Activated T-helper 2 cell treated with anti-CD3 and anti-CD28 coated beads, Interferon-gamma antibody, Interleukin-2, Interleukin-4, amounts not matched to agents 10 μg/mL and 5 μg/mL and 100 μg/mL, durations not matched to agents 14 hours and 24 hours and 36 hours (primary cell): ENCODE measurements at places on chromosomes 5 and 9.
A peak's percentile ranks its signal among the peaks of the same experiment; 100 is the strongest.

DNA sequence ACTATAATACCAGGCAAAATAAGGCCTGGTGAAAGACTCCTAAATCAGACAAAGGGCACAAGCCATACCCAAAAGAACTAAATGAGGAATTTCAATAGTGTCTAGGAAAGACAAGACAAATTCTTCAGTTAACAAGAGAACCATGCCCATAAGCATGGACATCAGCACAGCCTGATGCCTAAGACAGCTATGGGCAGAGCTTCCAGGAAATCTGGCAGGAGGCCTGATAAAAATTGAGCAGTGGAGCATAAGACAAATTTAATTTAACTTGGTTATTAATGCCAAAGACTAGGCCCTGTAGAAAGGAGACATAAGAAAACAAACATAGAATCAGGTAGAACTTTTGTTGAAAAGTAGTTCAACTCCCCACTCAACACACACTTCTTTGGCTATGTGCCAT, 17.3 kb downstream of the KLHL3 start:
- no peak for DNase-seq

DNA sequence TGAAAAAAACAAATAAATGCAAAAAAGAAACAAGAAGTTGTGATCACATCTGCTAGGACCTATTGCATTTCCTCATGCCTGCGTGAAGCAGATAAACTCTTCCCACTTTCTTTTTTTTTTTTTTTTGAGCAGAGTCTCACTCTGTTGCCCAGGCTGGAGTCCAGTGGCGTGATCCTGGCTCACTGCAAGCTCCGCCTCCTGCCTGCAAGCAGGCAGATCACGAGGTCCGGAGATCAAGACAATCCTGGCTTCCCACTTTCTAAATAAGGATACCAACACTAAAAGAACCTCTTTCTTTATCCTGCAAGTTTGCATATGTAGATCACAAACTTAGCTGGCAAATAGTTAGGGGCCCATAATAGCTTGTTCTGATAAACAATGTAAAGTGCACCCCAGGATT, 128.6 kb downstream of the ASTN2 start:
- no peak for DNase-seq

- no peak for DNase-seq
Observed at GRCh38 chr5:7902666-7903625, 34.0 kb downstream of the MTRR start.

DNA sequence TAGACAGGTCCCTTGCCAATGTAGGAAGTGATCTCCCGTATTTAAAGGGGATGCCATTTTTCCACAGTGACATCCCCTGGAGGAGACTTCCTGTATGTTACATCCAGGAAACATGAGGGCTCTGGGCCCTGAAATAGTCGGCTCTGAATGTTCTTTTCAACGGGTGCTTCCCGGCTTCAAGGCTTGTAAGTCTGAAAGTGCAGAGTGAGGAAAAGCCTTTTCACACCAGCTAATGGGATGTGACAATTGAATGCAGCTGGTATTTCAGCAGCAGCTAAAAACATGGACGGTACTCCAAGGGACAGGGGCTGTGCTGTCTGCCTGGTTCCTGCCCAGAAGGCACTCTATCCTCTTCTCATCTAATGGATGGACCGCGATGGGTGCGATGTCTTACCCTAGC, 1.4 kb downstream of the IL9 start:
- no peak for DNase-seq

DNA sequence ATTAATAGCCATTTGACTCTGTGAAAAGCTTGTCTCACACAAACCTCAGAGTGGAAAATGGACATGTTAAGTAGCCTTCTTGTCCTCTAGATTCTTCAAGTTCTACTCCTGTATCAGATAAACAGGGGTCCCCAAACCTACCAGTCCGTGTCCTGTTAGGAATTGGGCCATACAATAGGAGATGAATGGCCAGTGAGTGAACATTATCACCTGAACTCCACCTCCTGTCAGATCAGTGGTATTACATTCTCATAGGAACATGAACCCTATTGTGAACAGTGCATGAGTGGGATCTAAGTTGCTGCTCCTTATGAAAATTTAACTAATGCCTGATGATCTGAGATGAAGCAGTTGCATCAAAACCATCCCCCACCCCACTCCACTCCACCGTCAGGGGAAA, 136.3 kb downstream of the TMEM232 start:
- DNase-seq: no peak

DNA sequence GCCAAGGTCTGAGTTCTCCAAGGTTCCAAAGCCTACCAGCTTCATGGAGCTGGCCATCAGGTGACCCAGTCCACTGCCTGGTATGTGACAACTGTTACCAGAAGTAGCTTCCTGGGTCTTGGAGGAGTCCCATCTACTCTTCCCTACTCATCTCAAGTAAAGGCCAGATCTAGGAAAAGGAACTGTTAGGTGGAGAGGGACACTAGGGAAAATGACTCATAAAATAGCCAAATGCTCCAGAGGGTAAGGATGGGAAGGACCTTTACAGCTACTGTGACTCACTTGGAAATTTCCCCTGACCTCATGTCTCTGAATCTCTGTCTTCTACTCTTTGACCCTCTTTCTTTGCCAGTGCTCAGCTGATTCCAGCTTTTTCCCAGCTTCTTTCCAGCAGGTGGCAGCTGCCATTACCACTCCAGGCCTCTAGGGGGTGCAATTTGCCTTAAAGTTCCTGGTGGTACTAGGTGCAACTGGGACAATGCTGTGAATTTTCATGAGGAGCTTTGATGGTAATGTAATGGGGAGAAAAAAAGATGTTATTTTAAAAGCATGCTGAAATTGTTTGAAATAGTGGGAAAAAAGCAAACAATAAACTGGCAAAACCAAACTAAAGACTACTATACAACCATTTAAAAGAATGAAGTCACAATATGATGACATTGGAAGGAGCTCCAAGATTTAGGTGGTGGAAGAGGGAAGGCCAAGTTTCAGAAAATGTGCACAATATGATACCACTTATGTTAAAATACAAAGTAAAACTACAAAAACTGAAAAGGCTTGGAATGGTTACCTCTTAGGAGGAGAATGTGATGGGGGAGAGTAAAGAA, 27.1 kb upstream of the MYORG start:
- DNase-seq: peak; percentile 25

DNA sequence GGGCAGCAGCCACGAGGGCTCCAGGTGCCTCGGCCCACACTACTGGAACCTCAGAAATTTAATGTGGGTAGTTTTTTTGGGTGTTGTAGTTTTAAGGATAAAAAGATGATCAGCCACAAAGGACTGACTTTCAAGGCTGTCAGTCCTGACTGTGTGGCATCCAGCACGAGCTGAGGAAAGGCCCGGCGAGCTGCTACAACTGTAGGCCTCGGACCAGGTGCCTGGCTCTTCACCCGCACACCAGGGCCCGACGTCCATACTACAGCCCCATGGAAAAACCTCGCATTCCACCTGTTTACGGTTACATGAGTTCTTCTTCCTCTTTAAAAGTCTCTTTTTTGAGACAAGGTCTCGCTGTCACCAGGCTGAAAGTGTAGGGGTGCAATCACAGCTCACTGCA, 2.6 kb downstream of the CLPTM1L start:
- DNase-seq: no peak

- DNase-seq: no peak
Observed at GRCh38 chr9:107024193-107024592, 161.2 kb downstream of the ZNF462 start.

GRCh38 chr9:21590058-21590996, 108.2 kb upstream of the IFNE start:
- DNase-seq: no peak

GRCh38 chr5:157450024-157450423, 10.0 kb upstream of the NIPAL4 start:
- DNase-seq: no peak

GRCh38 chr5:32202394-32202793, 28.3 kb upstream of the GOLPH3 start:
- DNase-seq: no peak

- no peak for DNase-seq
Observed at GRCh38 chr9:134171316-134172197, 7.2 kb upstream of the RNU6ATAC start.
